ENCODE measurements at places on chromosomes 3 and 15.

DNA sequence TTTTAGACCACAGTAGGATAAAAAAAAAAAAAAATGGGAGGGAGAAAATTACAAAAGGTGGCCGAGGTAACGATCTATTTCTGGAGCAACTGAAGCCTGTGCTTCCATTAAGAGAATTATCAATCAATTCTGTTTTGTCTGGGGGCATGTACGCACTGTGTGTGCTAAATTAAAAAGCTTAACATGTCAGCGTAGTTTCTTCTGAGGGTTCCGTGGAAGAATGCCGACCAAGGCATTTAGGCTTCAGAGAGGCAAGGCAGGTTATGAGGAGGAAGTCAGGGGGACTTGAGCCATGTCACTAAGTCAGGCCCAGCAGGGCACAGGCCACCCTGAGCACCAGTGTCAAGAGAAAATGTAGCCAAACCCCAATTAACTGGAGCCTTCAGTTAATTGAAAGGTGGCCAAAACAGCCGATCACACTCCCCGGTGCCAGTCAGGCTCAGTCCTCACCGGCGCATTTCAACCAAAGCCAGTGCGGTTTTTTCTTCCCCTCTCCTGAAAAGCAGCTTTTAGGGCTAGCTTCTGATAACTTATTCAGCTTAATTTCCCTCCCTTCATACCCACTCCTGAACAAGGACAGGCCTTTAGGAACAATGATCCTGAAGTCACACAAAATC is 113.9 kb downstream of the MEGF11 start:
- DNase-seq: no peak

DNA sequence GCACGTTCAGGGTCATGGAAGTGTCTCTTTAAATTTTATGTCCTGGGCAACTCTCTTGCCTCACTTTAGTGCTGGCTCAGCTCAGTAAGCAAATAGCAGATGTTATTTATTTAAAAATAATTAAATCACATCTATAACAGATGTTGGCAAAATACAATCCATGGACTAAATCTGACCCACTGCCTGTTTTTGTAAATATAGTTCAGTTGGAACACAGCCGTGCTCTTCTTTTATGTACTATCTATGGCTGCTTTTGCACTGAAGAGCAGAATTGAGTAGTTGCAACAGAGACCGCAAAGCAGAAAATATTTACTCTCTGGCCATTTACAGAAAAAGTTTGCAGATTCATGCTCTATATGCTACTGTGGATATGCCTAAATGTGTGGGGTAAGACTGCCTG is 79.2 kb downstream of the SAMMSON start:
- no peak for DNase-seq

- DNase-seq: no peak
Observed at GRCh38 chr15:60076045-60076444, 71.9 kb downstream of the FOXB1 start.

DNA sequence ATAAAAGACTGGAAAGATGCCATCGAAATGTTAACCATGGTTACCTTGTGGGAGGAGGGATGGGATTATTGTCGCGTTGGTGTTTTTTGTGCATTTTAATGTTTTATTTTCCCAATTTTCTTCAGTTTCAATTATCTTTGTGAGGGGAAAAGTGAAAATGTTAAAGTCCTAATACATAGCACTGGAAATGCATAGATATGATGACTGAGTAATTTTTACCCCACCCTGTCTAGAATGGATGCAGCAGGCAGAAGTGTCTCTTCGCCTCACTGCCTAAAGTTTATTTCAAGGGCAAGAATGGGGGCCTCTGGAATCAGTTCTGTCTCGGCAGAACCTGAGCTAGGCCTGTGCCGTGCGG is 11.5 kb downstream of the FOXL2 start:
- no peak for DNase-seq

DNA sequence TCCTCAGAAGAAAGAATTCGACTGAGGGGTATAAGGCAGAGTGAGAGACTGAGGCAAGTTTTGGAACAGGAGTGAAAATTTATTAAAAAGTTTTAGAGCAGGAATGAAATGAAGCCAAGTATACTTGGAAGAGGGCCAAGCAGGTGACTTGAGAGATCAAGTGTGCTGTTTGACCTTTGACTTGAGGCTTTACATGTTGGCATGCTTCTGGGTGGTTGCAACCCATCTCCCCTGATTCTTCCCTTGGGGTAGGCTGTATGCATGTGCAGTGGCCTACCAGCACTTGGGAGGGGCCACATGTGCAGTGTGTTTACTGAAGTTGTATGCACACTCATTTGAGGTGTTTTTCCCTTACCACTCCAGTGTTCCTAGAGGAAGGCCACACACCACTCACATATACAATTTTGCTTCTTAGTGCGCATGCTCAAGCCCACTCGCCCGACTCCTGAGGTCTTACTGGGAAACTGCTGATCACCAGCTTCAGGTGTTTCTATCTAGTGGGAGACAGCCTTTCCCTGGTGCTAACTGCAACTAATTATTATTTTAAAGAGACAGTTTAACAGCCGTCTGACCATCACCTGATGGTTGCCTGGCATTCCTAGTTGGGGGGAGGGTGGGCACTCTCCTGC is 61.5 kb upstream of the CADPS start:
- no peak for DNase-seq

DNA sequence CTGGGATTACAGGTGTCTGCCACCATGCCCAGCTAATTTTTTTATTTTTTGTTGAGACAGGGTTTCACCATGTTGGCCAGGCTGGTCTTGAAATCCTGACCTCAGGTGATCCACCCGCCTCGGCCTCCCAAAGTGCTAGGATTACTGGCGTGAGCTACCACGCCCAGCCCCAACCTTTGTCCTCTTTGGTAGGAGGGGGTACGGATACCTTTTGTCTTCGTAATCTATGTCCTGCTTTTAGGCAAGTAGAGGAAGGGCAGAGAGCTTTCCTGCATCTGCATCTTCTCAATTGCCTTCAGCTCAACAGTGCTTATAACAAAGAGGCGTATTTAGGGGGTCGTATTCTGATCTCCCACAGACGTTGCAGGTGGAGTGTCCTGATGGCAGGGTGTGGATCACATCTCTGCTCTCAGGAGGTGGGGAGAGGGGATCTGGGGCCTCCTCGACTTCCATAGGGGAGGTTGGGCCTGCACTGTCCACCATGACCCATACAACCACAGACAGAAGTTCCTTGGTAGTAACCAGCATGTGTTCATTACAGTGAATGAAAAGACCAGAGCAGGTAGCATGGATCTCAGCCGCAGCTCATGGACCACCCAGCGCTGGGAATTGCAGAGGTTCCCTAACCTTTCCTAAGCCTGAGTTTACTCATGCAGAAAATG is 21.4 kb upstream of the KCTD6 start:
- no peak for DNase-seq

GRCh38 chr15:101256757-101257156 is 4.9 kb upstream of the CHSY1 start:
- no peak for DNase-seq

DNA sequence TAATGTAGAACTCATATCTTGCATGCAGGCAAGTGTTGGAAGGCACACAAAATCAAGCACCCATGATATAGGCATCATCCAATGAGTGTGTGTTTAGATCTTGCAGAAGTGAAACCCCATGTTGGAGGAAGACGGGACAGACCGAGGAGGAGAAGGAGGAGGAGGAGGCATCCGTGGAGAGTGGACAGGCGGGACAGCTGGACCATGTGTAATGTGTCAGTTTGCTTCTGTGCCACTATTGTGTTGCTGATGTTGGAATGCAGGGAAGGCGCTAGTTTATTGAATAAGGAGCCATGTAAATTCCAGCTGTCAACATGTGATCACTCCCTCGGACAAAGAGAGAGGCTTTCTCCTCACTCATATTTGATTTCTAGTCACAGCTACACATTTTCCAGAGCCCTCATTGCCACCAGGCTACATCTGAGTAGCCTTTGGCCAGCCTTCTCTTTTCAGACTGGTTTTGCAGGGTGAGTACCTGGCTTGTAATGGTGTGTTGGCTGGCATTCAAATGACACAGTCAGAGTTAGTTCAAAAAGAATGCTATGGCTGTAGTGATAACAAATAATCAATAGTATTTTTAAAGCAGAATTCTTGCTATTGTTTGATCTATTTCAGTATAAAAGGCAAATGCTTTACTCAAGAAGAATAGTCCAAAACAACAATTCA is 1037.6 kb upstream of the NR2F2 start:
- DNase-seq: no peak

- DNase-seq: no peak
Observed at GRCh38 chr15:92821491-92822116, 78.5 kb upstream of the CHD2 start.

DNA sequence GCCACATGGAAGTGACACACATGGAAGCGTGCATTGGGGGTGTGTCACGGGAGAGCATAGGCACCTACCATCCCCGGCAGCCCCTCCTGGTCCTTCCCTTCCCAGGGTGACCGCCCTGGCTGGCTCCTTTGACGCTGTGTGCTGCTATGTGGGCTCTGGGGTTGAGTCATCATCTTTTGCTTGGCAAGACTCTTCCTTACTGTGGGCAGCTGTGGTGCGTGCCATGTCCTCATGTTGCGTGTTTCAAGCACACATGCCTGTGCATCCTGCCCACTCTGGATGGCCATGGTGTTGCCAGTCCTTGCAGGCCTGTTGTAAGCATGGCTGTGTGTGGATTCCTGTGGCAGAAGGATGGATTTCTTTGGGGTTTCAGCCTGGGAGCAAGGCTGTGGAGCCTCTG is 14.0 kb downstream of the PLXNA1 start:
- no peak for DNase-seq

- no peak for DNase-seq
Observed at GRCh38 chr3:12656193-12656592, 7.7 kb downstream of the RAF1 start.

DNA sequence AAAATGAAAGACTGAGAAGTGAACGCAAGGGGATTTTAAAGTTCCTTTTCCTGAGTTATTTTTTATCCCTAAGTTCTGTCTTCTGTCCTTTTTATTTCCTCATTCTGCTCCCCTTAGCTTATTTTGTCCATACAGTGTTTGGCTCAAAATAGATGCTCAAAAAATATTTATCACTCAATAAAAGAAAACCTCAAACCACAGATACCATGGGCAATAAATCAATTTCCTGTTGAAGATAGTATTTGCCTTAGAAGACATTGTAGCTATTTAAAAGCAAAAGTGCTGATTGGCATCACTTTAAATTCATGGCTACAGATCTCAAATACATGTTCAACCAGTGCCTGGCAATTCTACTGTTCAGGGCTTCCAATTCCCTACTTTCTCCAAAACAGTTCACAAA is 316.5 kb upstream of the ADAMTS9 start:
- no peak for DNase-seq

DNA sequence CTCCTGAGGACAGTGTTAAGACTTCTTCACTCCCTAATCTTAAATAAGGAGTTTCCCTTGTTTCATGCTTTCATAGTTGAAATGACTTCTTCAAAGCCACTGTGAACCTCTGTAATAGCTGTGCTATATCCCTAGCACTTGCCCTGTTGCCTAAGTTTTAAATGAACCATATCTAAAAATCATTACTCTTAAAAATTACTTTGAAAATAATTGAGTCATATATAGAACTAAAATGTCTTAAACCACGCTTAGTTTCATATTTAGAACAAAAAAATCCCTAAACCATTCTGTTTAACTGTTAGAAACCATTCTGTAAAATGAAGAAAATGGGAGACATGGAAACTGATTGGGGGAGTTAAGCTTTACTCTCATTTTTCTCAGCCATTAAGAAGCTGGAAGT is 29.8 kb downstream of the DNAJC19 start:
- DNase-seq: no peak

DNA sequence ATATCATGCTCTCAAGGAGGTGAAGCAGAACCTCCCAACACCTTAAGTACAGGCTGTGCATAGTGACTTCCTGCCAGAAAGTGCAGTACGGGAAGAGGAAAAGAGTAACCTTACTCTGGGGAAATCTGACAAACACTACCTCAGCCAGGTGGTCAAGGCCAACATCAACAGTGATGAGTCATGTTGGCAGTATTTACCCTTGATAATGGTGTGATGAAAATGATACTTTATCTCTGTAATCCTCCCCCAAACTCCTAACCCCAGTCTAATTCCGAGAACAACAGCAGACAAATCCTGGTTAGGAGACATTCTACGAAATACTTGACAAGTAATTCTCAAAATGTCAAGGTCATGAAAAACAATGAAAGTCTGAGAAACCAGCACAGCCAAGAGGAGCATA is 26.5 kb downstream of the ANKDD1A start:
- DNase-seq: no peak

- no peak for DNase-seq
Observed at GRCh38 chr3:52065264-52065756, 8.9 kb upstream of the DUSP7 start.

DNA sequence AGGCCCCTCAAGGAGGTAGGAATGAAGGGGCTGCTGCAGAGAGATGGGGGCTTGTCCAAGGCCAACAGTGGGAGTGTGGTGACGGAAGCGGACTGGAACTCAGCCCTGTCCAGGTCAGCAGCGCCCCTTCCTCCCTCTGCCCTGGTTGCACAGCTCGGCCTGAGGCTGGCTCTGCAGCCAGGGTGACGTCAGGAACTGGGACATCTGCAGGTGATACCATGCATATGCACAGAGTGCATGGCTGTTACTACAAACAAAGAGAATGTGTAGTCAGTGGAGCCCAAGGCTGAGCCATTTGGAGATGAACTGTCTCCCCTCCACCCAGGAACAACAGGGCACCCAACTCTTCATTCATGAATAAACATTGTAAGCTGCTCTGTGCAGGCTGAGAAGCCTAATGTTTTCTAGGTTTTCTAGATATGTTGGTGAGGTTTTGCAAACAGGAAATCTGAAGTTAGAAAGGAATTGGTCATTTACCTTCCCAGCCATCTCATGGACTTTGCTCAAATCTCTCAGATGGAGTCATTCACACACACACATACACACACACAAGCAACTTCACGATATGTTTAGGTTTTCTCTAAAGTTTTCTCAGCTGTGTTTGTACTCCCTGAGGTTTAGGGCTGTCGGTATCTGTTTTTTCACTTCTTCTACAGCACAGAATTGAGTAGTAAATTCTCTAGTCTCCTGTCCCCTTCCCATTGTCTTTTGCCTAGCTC is 117.2 kb downstream of the TLE3 start:
- DNase-seq: no peak

- no peak for DNase-seq
Observed at GRCh38 chr3:188832961-188833721, 338.6 kb upstream of the TPRG1 start.

DNA sequence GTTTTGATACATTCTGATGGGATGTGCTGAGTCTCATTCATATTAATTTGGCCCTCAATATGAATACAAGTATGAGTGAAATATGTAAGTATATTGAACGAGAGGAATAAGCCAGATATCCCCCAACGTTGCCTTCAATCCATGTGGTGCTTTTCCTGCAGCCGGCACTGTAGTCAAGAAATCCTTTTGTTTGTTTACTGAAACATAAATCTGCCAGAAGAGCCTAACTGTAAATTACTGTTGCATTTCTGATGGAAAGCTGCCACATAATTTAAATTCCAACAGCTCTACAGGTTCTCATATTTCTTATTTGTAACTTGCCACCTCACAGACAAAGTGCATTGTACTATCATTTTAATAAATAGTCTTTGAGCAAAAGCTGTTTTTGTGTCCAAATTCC is 314.0 kb downstream of the KBTBD8 start:
- DNase-seq: no peak

- DNase-seq: no peak
Observed at GRCh38 chr15:81865850-81866537, 179.8 kb downstream of the MEX3B start.

Measured in posterior cingulate gyrus (tissue), 11 donors.